ENCODE measurements at places on chromosomes 1 and 21.

DNA sequence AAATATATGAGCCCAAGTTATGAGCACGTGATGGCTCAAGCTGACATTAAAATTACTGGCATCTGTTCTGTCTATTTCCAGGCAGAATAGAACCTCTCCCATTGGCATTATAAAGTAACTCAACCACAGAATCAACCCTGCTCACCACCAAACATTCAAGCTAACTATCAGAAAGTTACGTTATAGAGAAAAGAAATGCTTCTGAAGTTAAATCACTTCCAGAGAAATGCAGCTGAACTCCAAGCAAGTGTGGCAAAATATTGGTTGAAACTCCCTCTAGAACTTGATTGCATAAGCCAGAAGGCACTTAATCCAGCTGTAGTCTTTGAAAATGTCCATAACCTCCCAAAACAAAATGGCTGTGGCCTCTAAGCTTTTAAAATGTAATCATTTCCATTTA, 36.2 kb upstream of the UBE2U start:
- peak; percentile 56 for DNase-seq

DNA sequence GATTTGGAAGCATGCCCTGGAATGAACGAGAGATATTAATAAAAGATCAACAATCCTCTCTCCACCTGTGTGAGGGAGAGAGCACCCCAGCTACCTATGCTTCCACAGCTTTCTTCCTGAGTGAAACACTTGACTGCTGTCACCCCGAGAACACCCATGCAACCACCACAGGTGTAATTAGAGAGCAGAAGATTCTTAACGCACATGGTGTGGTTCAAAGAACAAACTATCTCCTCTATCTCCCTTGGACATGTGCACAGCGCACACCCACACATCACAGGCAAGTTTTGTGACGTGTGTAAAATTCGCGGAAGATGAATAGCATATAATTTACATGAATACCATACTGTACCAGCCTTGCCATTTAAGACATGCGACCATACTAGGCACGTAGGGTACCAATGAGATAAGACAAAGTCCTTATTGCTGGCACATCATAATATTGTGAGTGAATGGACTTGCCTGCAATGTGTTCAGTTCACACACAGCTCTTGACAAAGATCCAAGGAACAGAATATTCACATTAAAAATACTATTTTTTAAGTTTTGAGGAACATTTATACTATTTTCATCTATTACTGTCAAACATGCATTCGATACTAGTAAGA, 11.6 kb downstream of the ERRFI1 start:
- DNase-seq, result no peak

DNA sequence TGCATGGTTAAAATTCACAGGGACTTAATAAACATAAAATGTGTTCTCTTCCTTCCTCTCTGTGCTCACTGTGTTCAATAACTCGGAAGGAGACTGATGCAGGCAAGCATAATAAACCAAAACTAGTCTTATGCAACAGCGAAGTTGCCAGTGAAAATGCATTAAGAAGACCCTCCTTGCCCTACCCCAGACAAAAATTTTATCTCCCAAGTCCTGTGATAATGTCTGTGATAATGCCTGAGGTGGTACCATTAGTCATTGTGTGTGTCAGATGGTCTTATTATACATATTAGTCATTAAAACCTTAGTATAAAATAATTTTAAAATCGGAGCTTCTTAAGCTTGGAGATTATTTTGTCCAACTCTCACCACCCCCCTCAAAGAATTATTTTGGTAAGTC, 97.8 kb downstream of the NGF start:
- no peak for DNase-seq

- peak; percentile 20 for DNase-seq
Measured at GRCh38 chr1:96968983-96969382, 247.4 kb downstream of the PTBP2 start.

DNA sequence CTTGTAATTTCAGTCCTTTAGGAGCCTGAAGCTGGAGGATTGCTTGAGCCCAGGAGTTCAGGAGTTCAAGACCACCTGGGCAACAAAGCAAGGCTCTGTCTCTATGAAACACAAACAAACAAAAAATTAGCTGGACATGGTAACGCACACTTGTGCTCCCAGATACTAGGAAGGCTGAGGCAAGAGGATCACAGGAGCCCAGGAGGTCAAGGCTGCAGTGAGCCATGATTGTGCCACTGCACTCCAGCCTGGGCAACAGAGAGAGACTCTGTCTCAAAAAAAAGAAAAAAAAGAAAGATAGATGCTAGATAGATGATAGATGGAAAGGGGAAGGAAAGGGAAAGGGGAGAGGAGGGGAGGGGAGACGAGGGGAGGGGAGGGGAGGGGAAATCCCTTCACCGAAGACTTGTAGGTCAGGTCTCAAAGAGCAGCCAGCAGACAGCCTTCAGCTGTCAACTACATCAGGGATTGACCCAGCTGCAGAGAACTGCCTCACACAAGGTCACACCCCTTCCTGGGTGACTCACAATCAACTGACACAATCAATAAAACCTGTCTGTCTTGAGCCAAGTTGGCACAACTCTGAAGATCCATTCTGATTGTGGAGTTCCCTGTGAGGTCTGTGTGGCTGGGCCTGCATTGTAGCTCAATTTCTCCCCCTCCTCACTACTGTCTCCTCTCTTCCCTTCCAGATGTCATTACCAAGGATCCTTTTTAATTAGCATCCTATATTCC, 200.6 kb downstream of the RGS7 start:
- peak; percentile 18 for DNase-seq

- DNase-seq, result no peak
Measured at GRCh38 chr1:197207081-197207480, 60.6 kb upstream of the ASPM start.

Data from GM04503 (cell line).